Peyer's patch (tissue), 4 donors: ENCODE measurements at places on chromosomes 16 and 17. TPM values are rescaled to one million over a fixed set of nuclear protein-coding genes. Genes with fewer than 3 reads are reported as not detected.
A peak's percentile ranks its signal among the peaks of the same experiment; 100 is the strongest.

The STAC2 gene
- not detected for total RNA-seq

The FOXC2 gene
- total RNA-seq: 1.5 TPM

GRCh38 chr17:55175788-55176427 lies 88.9 kb upstream of the HLF start:
- no peak overlapping the region for H3K27ac ChIP-seq
- no peak overlapping the region for H3K4me3 ChIP-seq
- no peaks in the 10 kb centered on the region for H3K27me3 ChIP-seq
- H3K4me1 ChIP-seq: no peaks in the 10 kb centered on the region

DNA sequence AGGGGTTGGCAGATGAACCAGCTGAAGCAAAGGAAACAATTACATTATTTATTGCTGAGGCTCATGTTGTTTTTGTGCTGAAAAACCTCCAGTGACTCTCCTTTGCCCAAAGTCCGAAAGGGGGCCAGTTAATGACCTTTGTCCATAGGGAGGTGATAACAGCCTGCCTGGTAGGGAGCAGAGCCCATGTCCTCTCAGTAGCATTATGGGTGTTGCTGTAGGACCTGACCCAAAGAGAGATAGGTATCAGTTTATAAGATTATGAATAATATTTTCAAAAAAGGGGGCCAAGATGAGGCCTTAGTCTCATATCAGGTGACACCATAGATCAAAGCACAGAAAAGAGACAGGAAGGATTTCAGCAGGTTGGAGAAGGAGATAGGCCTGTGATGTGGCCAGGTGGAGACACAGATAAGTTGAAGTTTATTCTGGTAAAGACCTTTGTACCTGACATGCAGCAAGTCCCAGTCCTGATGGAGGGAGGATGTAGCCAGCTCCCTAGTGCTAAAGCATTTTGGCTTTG lies 55.1 kb downstream of the CENPV start:
- DNase-seq: no peak
- no peaks in the 10 kb centered on the region for H3K36me3 ChIP-seq
- H3K4me1 ChIP-seq: peaks cover 27% of the 10 kb centered on the region
- H3K27ac ChIP-seq: peak overlapping the region; percentile 86

GRCh38 chr17:13634021-13634420 lies 32.3 kb upstream of the HS3ST3A1 start:
- DNase-seq: no peak
- H3K4me1 ChIP-seq: no peaks in the 10 kb centered on the region
- H3K27ac ChIP-seq: no peak overlapping the region
- H3K36me3 ChIP-seq: no peaks in the 10 kb centered on the region

The WNT9B gene
- total RNA-seq: not detected

The ZFP3 gene
- 13.7 TPM for total RNA-seq

GRCh38 chr17:75335315-75335714 lies 46.1 kb upstream of the SLC25A19 start:
- no peak overlapping the region for H3K4me3 ChIP-seq
- H3K36me3 ChIP-seq: no peaks in the 10 kb centered on the region
- no peak for DNase-seq
- no peak overlapping the region for H3K27ac ChIP-seq
- H3K4me1 ChIP-seq: no peaks in the 10 kb centered on the region

The RDM1 gene
- not detected for total RNA-seq

- H3K4me1 ChIP-seq: no peaks in the 10 kb centered on the region
- no peaks in the 10 kb centered on the region for H3K36me3 ChIP-seq
- H3K27me3 ChIP-seq: no peaks in the 10 kb centered on the region
Observed at GRCh38 chr17:10384175-10384574, 11.4 kb upstream of the MYH13 start.

GRCh38 chr16:8023326-8023725 lies 567.0 kb downstream of the TMEM114 start:
- DNase-seq: no peak
- H3K4me1 ChIP-seq: no peaks in the 10 kb centered on the region
- no peak overlapping the region for H3K27ac ChIP-seq
- no peaks in the 10 kb centered on the region for H3K27me3 ChIP-seq
- H3K36me3 ChIP-seq: no peaks in the 10 kb centered on the region

DNA sequence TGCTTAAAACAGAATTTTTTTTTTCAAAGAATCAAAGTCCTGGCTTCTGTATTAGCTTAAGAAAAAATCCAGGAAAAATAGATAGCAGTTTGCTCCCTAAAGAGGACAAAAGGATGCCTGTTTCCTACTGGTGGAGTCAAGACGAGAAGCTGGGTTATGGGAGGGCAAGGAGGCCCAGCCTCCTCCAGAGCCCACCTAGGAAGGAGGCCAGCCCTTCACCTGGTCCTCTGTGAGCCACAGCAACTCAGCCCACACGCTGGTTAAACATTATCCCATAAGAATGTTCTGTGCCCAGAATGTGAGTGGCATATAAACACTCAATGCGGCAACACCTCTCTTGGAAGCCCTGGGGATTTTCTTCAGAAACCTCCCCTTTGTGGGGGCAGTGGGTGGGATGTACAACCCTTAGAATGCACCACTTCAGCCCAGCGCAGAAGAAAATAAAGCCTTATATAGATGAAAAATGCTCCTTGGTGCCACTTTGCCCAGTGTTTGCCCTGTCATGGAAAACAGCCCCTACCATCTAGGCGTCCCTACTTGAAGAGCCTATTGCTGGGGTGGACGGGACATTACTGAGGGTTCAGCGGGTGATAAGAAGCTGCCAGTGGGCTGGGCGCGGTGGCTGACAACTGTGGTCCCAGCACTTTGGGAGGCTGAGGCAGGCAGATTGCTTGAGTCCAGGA lies 48.0 kb downstream of the TEKT5 start:
- H3K36me3 ChIP-seq: no peaks in the 10 kb centered on the region
- no peak overlapping the region for H3K4me3 ChIP-seq
- H3K4me1 ChIP-seq: peaks cover 6% of the 10 kb centered on the region
- DNase-seq: no peak

GRCh38 chr16:31678649-31679325 lies 151.1 kb downstream of the AHSP start:
- H3K4me3 ChIP-seq: no peak overlapping the region
- no peaks in the 10 kb centered on the region for H3K4me1 ChIP-seq
- no peak overlapping the region for H3K27ac ChIP-seq
- no peaks in the 10 kb centered on the region for H3K36me3 ChIP-seq
- H3K27me3 ChIP-seq: no peaks in the 10 kb centered on the region
- no peak for DNase-seq

DNA sequence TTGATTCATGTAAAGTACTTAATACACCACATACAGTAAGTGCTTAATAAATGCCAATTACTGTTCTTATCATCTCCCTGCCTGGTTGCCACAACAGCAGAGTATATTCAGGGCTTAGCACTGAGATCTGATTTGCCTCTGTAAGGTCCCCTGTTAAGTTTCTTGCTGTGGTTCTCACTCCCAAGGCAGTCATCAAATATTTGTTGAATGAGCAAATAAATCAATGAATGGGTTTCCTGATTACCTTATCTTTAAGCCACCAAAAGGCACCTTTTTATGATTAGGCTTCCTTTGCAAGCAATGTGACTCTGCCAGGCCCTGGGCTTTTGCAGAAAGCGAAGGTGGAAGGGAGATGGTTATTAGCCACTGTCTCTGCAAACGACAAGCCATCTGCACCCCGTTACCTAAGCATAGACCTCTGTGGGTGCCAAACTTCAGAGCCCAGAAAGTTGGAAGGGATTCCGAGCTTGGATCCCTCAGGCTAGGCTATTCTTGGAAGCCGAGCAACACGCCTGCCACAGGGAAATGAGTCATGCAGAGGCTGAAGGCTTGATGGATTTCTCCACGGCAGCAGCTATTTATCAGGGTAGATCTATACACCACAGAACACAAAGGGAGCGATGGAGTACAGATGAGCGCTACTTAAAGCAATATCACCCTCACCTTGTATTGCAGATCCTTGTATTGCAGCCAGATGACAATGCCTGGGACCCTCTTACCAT lies 102.0 kb downstream of the GRIN2A start:
- H3K4me1 ChIP-seq: no peaks in the 10 kb centered on the region
- no peaks in the 10 kb centered on the region for H3K36me3 ChIP-seq
- no peak overlapping the region for H3K4me3 ChIP-seq
- no peak for DNase-seq
- no peaks in the 10 kb centered on the region for H3K27me3 ChIP-seq
- peak overlapping the region; percentile 13 for H3K27ac ChIP-seq

The ZDHHC1 gene
- total RNA-seq: 5.9 TPM

- peaks cover 8% of the 10 kb centered on the region for H3K36me3 ChIP-seq
- no peaks in the 10 kb centered on the region for H3K4me1 ChIP-seq
- no peak for DNase-seq
- H3K27ac ChIP-seq: peak overlapping the region; percentile 76
- H3K4me3 ChIP-seq: no peak overlapping the region
Observed at GRCh38 chr16:3643095-3643730, 11.3 kb upstream of the DNASE1 start.

The CDYL2 gene
- 18.6 TPM for total RNA-seq

DNA sequence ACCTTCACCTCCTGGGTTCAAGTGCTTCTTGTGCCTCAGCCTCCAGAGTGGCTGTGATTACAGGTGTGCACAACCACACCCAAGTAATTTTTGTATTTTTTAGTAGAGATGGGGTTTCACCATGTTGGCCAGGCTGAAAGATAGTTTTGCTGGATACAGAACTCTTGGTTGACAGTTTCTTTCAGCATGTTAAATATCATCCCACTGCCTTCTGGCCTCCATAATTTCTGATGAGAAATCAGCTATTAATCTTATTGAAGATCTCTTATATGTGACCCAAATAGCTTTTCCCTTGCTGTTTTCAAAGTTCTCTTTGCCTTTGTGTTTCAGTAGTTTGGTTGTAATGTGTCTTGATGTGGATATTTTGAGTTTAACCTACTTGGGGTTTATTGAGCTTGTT lies 50.3 kb upstream of the BRD7 start:
- no peaks in the 10 kb centered on the region for H3K27me3 ChIP-seq
- no peaks in the 10 kb centered on the region for H3K4me1 ChIP-seq
- no peak for DNase-seq
- H3K27ac ChIP-seq: no peak overlapping the region
- no peak overlapping the region for H3K4me3 ChIP-seq

The NEUROD2 gene
- total RNA-seq: not detected

GRCh38 chr17:27384726-27385125 lies 71.5 kb upstream of the KSR1 start:
- no peak for DNase-seq
- no peaks in the 10 kb centered on the region for H3K27me3 ChIP-seq
- no peak overlapping the region for H3K27ac ChIP-seq
- H3K4me3 ChIP-seq: no peak overlapping the region
- H3K4me1 ChIP-seq: no peaks in the 10 kb centered on the region

DNA sequence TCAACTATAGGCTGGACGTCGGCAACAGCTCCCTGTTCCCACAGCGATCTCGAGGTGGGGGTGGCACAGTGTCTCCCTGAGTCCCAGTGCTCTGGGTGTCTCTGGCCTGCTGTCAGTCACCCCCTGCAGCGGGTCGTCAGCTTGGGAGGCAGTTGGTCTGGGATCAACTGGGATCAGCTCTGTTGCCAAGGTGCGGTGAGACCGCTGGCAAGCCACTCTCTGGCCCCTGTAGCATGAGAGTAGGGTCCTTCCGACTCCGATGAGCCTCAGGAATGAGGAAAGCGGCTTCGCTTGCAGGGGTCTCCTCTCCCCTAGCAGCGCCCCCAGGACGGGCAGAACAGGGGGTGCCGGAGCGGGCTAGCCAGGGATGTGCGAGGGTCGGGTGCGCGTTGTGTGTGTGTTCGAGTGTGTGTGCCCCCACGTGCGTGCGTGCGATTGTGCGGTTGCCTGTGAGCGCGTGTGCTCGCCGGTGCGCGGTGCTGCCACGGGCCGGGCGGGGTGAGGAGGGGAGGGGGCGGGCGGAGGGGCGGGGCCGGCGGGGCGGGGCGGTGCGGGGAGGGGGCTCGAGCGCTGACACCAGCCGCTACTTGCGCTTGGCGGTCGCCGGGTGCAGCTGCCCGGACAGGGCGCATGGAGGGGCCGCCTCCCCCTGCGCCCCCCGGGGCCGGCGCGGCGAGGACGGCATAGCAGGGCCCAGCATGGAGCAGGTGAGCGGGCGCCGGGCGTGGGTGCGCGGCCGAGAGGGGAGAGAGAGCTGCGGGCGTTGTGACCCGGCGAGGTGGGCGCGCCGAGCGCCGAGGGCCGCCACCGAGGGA lies 9.4 kb upstream of the ARHGAP23 start:
- H3K27ac ChIP-seq: no peak overlapping the region
- peaks cover 6% of the 10 kb centered on the region for H3K4me1 ChIP-seq
- H3K36me3 ChIP-seq: no peaks in the 10 kb centered on the region
- no peak for DNase-seq
- H3K27me3 ChIP-seq: peaks cover 8% of the 10 kb centered on the region

DNA sequence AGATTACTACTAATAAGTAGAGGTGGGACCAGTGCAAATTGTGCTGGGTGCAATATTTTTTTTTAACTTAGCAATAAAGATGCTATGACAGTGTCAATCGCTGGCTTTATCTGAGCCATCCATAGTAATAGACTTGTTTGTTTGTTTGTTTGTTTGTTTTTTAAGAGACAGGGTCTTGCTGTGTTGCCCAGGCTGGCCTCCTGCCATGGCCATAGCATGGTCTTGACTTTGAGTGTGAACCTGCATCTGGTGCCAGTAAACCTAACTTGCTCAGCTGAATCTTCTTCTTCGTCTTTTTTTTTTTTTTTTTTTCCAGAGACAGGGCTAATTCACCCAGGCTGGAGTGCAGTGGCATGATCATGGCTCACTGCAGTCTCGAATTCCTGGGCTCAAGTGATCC lies 46.6 kb downstream of the ZNRF1 start:
- H3K4me3 ChIP-seq: no peak overlapping the region
- no peaks in the 10 kb centered on the region for H3K27me3 ChIP-seq
- H3K36me3 ChIP-seq: no peaks in the 10 kb centered on the region
- H3K4me1 ChIP-seq: peaks cover 4% of the 10 kb centered on the region
- no peak overlapping the region for H3K27ac ChIP-seq
- DNase-seq: no peak

- H3K4me1 ChIP-seq: no peaks in the 10 kb centered on the region
- H3K36me3 ChIP-seq: no peaks in the 10 kb centered on the region
- H3K27me3 ChIP-seq: no peaks in the 10 kb centered on the region
- H3K27ac ChIP-seq: no peak overlapping the region
- no peak overlapping the region for H3K4me3 ChIP-seq
Observed at GRCh38 chr16:85863384-85863774, 35.6 kb upstream of the IRF8 start.
